ENCODE measurements at places on chromosomes 7 and 10. TPM values are rescaled to one million over a fixed set of nuclear protein-coding genes. Genes with fewer than 3 reads are reported as not detected.

MSS51 gene
- total RNA-seq, result 2.4 TPM

TMEM196 gene
- 0.12 TPM for total RNA-seq

NKX1-2 gene
- total RNA-seq, result not detected

CPEB3 gene
- total RNA-seq, result 6.2 TPM

NRCAM gene
- 5.6 TPM for total RNA-seq

CCDC71L gene
- 47.4 TPM for total RNA-seq

PON1 gene
- total RNA-seq, result not detected

FBH1 gene
- total RNA-seq, result 82.4 TPM

DNA sequence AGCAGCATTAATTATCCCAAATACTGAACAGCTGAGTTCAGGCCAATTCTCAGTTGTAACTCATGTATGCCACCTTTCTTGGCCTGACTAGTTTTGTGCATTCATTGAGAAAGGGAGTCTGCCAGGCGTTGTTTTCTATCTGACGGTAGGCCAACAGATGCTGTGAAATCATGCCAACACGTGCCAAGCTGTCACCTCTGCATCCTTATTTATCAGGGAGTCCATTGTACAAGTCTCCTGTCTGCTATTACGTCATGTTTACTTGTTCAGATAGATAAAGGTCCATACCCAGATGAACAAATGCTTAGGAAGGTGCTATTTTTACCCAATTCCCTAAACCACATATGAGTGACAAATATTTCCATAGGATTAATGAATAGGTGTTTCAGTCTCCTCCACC lies 127.2 kb upstream of the CDK6 start:
- DNase-seq, result no peak

DNA sequence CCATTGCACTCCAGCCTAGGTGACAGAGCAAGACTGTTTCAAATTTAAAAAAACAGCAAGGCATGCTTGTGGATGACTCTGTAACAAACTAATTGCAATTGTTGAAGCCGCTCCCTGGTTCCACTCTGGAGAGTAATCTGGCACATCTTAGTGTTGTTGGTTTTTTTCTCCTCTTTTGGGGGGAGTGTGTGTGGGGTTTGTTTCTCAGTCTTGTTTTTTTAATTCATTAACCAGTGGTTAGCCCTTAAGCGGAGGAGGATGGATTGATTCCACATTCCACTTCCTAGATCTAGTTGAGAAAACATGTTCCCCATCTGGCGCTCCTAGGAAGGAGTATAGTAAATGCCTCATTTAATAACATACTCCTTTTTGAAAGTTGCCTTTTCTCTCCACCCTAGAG lies 8.6 kb upstream of the ZNF713 start:
- no peak for DNase-seq

DNA sequence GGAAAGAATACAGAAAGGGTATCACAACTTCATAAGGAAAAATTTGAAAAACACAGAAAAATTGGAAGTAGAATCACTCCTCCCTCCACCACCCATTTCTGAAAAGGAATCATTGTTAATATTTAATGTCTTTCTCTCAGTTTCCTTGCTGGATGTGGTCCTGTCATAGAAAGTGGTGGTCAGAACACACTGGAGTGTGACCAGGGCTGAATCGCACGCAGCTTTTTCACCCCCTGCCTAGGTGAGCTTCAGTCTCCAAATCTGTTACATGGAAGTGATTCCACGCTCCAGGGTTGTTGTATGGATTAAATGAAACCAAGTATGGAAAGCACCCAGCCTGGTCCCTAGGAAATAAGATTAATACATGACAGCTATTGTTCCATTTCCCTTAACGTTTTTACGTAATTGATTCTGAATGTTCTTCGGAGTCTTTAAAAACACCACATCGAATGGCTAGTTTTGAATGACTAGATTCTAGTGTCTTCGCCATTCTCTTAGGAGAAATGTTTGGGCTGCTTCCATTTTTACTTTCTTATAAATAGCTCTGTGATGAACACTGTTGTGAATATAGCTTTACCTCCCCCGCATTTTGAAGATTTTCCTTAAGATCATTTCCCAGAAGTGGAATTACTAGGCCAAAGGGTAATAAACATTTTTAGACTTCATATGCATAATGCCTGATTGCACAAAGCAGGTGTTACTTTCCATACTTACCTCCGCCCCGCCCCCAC lies 10.9 kb upstream of the DUSP5 start:
- DNase-seq, result no peak

DNA sequence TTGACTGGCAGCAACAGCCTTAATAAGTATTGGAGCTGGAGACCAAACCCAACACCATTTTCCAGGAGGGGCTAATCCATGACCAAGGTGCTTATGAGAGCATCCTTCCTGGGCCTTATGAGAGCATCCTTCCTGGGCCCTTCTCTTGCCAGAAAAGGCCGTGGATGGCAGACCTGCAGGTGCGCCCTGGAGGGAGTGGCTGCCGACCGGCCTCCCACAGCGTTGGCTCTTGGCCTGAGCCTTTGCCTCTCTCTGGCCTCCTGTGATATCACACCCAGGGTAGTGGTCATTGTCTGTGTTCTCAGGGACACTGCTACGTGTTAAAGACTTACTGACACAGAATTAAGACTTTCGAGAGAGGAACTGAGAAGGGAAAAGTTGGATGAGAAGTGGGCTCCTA lies 22.3 kb upstream of the NUDCD3 start:
- no peak for DNase-seq

- no peak for DNase-seq
Measured at GRCh38 chr10:126052171-126052570, 155.8 kb downstream of the FANK1 start.

DNA sequence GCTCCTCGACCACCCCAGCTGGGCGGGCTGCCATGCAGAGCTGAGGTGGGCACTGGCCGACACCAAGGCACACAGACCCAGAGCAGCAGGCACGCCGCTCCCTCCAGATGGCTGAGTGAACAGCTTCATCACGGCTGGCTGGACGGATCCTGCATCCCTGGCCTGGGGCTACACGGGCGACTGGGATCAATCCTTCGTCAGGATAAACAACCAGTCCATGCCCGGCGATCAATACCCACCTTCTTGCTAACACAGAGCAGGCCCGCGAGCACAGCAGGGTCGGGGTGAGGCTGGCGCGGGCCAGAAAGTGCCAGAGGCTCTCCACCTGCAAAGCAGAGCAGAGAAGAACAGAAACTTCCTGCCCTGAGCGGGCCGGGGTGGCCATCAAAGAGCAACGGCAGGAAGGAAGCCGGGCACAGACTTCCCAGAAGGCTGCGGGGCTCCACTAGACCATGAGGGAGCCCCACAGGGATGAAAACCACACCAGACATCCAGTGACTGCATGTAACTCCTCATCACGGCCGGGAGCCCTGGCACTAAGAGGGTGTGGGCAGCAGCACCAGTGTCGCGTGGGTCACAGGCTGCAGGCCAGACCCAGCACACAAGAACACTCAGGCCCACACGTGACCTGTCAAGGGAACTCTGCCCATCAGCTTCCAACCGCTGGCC lies 166.4 kb downstream of the MAD1L1 start:
- DNase-seq, result no peak

GRCh38 chr7:152333134-152333533 lies 102.7 kb downstream of the KMT2C start:
- DNase-seq, result no peak

GRCh38 chr10:100325158-100325557 lies 4.9 kb downstream of the PKD2L1 start:
- no peak for DNase-seq

GRCh38 chr7:255038-255435 lies 34.9 kb upstream of the FOXL3 start:
- DNase-seq, result no peak

GRCh38 chr7:32364581-32364980 lies 125.6 kb downstream of the LSM5 start:
- no peak for DNase-seq

DNA sequence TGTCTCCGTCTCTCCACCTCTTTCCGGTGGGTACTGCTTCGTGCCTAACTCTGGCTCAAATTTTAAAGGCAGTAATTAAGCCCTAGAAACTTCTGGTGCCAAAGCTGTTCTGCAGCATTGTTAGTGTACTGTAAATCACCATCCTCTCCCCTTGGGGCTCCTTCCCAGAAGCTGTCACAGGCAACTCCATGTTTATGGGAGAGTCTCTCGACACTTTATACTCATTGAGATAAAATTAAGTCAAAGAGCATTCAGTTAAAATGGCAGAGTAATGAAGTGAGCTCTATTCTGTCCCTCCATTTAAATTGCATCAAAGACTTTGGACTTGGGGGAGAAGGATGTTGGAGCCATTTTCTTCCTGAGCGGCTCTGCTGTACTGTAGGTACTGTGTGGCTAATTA lies 274.8 kb downstream of the SFMBT2 start:
- DNase-seq, result no peak

- no peak for DNase-seq
Measured at GRCh38 chr7:16419859-16420258, 1.5 kb downstream of the CRPPA start.

- no peak for DNase-seq
Measured at GRCh38 chr7:20197125-20197748, 19.9 kb downstream of the MACC1 start.
